T1000 (cell line): ENCODE measurements at places on chromosomes 1 and 21.

DNA sequence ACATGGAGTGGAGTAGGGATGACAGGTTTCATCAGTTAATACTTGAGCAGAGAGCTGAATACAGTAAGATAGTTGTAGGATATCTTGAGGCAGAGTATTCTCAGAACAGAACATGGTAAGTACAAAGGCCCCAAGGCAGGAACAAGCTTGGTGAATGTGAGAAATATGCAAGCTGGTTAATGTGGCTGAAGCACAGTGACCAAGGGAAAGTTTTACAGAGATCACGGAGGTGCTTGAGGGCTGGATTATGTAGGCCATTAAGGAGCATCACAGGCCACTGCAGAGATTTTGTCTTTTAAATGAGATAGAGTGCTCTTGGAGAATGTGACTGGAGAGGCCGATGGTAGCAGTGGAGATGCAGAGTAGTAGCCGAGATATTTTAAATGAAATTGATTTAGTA is 54.0 kb upstream of the BOLA1 start:
- DNase-seq: no peak

GRCh38 chr1:38134294-38134755 is 87.7 kb upstream of the POU3F1 start:
- DNase-seq: no peak

- no peak for DNase-seq
Observed at GRCh38 chr1:228362141-228362883, 44.3 kb downstream of the TRIM11 start.

GRCh38 chr1:16048573-16049189 is 5.1 kb downstream of the CLCNKB start:
- no peak for DNase-seq

DNA sequence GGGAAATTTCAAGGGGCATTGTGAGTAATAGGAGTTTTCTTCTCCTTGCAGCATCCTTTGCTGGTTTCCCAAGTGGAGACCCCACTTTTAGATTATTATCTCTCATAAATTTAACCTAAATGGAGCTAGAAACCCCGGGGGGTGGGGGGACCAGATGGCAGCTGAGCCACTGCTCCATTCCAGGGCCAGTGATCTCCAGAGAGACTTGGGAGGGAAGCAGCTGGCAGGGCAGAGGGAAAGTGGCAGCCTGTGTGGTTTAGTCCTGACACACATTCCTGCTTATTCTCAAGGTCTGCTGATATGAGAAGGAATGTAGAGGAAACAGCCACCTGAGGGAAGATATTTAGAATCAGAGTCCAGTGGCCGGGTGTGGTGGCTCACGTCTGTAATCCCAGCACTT is 16.3 kb downstream of the PCP4L1 start:
- DNase-seq: no peak

- DNase-seq: no peak
Observed at GRCh38 chr1:165842671-165843129, 15.3 kb downstream of the UCK2 start.

GRCh38 chr1:7334475-7335035 is 436.5 kb upstream of the VAMP3 start:
- DNase-seq: no peak

- peak; percentile 20 for DNase-seq
Observed at GRCh38 chr21:34693192-34693810, 24.5 kb downstream of the CLIC6 start.

DNA sequence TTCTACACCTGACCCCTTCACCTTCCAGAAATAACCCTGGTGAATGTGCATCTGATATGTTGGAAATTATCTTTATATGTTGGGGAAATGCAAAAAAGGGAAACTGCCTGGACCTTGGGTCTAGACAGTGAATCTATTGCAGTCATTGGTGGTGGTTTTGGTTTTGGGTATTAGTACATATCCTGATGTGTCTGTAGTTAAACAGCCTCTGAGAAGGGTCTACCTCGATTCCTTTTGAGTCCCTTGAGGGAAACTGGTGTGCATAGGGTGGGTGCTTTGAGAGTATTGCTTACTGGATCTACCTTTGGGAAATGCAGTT is 127.3 kb upstream of the KIAA0040 start:
- no peak for DNase-seq

- DNase-seq: peak; percentile 40
Observed at GRCh38 chr1:3491291-3492246, 37.1 kb downstream of the ARHGEF16 start.

DNA sequence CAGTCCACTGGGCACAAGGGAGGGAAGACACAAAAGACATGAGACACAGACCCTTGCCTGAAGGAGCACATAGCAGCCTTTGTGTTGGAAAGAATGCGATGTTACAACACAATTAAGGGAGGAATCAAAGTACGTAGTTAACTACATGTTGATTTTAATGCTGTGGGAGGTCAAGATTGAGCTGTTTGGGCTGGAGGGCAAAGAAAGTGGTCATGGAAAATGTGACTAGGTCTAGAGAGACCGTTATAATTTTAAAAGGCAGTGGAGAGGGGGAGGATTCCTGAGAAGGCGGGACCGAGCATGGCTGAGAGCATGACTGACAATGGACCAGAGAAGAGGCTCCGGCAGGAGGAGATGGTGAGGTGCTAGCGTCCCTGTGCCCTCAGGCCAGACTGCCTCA is 111.8 kb upstream of the ATP1A1 start:
- DNase-seq: no peak

- no peak for DNase-seq
Observed at GRCh38 chr1:45669859-45670655, 16.3 kb downstream of the GPBP1L1 start.

GRCh38 chr1:150065184-150065871 is 2.2 kb upstream of the VPS45 start:
- DNase-seq: no peak

GRCh38 chr1:3365523-3366125 is 88.8 kb upstream of the ARHGEF16 start:
- no peak for DNase-seq

GRCh38 chr1:158329733-158330132 is 1.6 kb downstream of the CD1B start:
- DNase-seq: no peak

DNA sequence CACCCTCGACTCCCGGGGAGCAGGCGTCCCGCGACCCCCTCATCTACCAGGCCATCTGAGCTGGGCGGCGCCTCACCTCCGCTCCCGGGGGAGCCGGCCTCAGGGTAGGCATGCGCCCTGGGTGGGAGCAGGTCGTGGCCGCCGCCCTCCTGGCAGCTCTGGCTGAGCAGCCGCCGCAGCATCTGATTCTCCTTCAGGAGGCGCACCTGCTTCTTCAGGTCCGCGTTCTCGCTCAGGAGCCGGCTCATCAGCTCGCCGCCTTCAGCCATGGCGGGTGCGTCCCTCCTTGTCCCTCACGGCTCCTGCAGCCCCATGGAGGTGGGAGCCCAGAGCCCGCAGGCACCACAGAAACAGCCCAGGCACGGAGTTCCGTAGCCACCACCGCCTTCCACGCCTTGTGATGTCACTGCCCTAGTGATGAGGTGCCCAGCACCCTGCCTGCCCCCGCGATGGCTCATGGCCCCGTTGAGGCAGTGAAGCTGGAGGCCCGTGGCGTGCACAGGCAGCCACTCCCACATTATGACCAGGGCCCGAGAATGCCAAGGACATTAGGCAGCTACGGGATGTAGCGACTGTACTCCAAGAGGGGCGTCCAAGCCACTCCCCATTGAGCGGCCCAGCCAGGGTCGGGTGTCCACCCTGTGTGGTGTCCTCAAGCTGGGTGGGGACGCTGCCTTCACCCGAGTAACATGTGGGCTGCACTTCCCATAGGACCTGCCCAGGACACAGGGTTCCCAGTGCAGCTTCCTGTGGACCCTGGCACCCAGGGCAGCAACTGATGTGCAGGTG is 1.5 kb downstream of the SPATC1L start:
- no peak for DNase-seq
